ENCODE measurements at places on chromosomes 2 and 18.
A peak's percentile ranks its signal among the peaks of the same experiment; 100 is the strongest.

GRCh38 chr2:101805152-101806088 is 107.9 kb downstream of the MAP4K4 start:
- DNase-seq = no peak

DNA sequence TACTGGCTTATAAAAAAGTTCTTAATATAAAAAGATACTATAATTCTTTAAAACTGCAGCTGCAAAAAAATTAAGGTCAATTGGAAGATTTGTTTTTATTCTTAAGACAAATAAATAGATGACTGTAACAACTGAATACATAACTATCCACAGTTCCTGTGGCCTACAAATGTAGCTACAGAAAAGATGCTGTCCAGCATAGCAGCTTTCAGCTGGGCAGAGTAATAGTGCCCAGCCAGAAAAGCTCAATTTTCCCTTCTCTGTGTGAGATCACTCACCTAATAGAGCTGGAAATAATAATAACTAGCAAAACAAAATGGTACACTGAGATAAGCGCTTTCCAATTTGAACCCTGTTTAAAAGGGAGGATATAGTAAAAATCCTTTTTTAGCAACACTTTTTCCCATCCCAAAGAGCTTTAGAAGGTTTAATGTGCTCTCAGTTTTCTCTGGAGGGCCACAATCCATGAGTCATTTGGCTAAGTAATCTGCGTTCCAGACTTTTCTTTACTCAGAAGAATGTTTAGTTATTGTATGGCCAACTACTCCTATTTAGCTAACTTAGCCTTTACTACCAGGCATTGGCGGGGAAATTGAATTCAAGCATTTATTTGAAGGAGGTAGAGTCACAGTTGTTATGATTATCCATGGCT is 158.1 kb upstream of the SLC39A10 start:
- no peak for DNase-seq

DNA sequence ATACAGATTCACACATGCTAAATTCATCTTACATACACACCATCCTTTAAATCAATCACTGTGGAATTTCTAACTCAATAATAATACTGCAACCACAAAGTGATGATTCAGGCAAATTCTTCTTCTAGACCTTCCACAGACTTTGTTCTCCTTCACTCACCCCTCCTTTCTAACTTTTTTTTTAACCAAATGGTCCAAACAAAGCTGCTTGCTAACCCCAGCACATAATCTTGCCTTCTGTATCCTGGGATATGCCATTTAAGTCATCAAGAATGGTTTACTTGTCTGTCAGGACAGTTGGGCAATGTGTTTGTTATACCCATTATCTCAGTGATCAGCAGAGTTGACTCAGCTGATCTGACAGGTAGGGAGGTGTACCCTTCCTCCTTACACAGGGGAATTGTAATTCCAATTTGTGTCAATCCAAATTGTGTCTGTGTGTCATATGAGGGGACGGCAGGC is 10.0 kb downstream of the SLC40A1 start:
- DNase-seq = no peak

DNA sequence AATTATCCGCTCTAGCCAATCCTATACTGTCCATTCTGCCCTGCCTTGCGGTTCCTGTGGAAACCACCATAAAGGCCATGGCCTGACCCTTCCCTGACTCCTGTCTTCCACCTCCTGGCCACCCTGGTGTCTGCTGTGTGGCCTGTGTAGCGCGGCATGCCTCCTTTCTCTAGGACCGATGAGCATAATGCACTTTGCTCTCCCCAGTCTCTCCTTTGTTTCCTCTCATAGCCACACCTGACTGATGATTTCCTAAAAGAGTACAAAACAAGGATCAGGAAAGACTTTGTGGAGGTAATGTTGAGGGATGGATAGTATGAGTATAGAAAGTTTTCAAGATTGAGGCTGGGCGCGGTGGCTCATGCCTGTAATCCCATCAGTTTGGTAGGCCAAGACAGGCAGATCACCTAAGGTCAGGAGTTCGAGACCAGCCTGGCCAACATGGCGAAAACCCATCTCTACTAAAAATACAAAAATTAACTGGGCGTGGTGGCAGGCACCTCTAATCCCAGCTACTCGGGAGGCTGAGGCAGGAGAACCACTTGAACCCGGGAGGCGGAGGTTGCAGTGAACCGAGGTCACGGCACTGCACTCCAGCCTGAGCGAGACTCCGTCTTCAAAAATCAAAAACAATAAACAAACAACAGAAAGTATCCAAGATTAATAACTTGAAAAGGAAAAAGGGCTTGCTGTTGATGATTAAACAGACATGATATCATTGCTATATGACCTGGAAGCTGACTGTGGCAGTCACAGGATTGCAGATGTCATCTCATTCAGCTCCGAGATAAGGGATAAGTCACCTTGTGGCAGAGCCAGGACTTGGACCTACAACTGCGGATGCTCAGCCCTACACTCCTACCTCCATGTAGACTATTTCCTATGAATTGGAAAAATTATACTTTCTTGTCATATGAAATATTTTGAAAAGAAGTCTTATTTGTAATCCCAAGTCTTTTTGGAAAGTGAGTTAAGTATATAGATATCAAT is 16.6 kb downstream of the SOWAHC start:
- DNase-seq = no peak

GRCh38 chr18:37403788-37404187 is 161.8 kb downstream of the CELF4 start:
- DNase-seq = no peak

GRCh38 chr2:216833061-216833460 is 26.8 kb downstream of the TNP1 start:
- DNase-seq = no peak

GRCh38 chr18:23583071-23583865 is 3.0 kb downstream of the NPC1 start:
- no peak for DNase-seq

DNA sequence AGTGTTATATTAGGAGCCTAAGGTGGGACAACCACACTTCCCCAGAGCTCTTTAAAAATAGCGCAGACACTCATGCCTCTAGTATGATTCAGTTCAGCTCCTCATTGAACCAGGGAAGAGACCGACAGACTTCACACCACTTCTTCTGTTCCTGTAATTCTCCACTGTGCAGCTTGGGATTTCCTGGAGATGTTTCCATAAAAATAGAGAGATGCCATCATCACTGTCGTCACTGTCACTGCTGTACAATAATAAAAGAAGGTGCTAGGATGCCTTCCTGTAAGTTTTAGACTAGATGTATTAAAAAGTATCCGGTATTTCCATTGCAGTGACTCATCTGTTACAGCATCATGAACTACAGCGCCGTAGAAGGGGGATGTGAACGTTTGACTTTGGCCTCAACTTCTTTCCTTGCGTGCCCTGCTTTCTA is 110.9 kb downstream of the FAM210A start:
- DNase-seq = peak; percentile 34

DNA sequence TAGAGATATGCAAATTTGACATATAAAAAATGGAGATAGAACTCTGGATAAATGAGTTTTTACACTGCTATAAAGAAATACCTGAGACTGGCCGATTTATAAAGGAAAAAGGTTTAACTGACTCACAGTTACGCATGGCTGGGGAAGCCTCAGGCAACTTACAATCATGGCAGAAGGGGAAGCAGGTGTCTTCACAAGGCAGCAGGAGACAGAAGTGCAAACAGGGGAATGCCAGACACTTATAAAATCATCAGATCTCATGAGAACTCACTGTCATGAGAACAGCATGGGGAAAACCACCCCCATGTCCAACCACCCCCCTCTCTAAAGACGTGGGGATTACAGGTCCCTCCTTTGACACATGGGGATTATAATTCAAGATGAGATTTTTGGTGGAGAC is 1540.2 kb upstream of the SLC39A10 start:
- DNase-seq = no peak

DNA sequence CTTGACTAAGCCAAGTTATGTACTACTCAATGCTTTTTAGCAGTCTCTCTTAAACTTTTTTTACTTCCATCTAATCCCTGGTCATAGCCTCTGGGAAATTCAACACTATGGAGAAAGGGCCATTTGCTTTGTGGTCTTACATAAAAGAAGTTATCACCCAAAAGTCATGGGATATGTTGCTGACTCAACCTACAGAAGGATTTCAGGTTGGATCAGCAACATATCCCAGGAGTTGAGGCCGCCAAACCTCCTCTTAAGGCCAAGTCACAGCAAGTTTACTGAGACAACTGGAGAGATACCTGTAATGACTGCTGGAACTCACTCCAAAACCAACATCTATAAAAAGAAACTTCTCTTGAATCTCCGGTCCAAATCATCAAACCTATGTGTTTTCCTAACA is 141.1 kb downstream of the IRS1 start:
- no peak for DNase-seq

DNA sequence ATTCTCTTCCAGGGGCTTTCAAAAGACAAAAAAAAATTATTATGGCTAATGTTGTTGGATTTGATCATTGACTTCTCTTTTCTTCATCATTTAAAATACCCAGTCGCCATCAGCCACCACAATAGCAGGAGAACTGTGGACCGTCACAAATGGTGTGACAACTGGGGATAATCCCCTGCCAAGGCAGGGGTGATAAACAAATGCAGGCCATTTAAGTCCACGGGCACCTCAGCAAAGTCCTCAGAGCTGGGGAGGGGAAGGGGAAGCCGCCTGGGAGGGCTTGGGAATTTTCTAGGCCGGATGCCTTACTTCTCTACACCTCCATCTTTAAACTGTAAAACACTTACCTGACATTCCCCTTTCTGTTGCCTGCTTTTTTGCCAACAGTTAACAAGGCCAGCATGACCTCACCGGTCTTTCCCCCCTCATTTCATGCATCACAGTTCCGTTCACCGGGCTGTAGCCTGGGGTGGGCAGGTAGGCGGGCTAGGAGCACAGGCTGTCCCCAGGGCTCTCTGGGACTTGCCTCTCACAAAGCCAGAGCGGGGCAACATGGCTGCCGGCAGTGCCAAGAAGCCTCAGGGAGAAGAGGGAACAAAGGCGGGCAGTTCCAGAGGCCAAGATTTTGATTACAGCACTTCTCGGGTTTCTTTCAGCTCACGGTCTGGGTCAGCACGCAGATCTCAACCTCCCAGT is 820.4 kb downstream of the BCL11A start:
- DNase-seq = no peak

- no peak for DNase-seq
Observed at GRCh38 chr2:215362562-215362904, 50.7 kb downstream of the ATIC start.

- DNase-seq = no peak
Observed at GRCh38 chr2:14843507-14844204, 211.1 kb downstream of the LRATD1 start.

GRCh38 chr2:208671886-208672680 is 265.5 kb downstream of the PTH2R start:
- DNase-seq = no peak

- DNase-seq = no peak
Observed at GRCh38 chr2:139990646-139991335, 1210.6 kb upstream of the NXPH2 start.

GRCh38 chr18:58998401-58999203 is 133.9 kb downstream of the ZNF532 start:
- DNase-seq = no peak

GRCh38 chr2:10863837-10864236 is 47.9 kb upstream of the KCNF1 start:
- DNase-seq = no peak

DNA sequence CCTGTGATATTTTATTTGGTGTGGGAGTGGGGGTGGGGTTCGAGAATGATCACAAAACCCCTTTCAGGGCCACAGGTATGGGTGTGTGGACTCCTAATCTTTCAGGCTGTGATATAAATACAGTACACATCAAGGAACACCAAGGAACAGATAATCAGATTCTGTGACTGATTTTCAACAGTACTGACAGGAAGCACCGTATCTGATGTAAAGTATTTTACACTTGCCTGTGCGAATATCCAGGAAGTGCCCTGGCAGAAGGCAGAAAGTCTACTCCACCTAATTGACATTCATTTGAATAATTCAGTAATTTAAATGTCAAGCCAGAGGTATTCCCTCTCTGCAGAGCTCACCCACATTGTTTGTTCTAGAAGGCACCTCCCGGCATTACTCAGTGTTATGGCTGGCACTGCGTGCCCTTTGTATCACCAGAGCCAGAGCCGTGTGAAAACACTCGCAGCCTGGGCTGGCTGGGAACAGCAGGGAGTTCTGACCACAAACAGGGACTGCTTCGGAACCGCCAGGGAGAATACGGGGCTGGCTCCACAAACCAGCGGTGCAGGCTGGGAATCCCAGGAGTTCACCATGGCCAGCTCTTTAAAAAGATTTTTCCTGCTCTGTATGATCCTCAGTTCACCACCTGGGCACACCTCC is 91.8 kb downstream of the ACVR1 start:
- DNase-seq = no peak

All from activated T-cell treated with anti-CD3 and anti-CD28 coated beads, Interleukin-2, amount 50 U/mL, for 48 hours (primary cell).